Placental pericyte (primary cell): ENCODE measurements at places on chromosomes 1 and 21. TPM values are rescaled to one million over a fixed set of nuclear protein-coding genes. Genes with fewer than 3 reads are reported as not detected.

Gene EXO1
- total RNA-seq = 2.8 and 23.8 TPM in 2 replicates

Gene CFHR2
- not detected in 2 replicates for total RNA-seq

Gene KRTAP12-2
- total RNA-seq = not detected in 2 replicates

Gene LCE1B
- total RNA-seq = not detected in 2 replicates

Gene TCHHL1
- not detected in 2 replicates for total RNA-seq

Gene KRTAP11-1
- total RNA-seq = not detected in 2 replicates

Gene PTPRU
- 25.8 and 30.9 TPM in 2 replicates for total RNA-seq

Gene SLFNL1
- total RNA-seq = 0.14 and 0.44 TPM in 2 replicates

Gene OR2M4
- not detected in 2 replicates for total RNA-seq

Gene FCN3
- not detected in 2 replicates for total RNA-seq

Gene ATAD3C
- under 0.01 TPM in 1 of 2 replicates, not detected in the other for total RNA-seq

Gene BRDT
- 0.22 and 2.1 TPM in 2 replicates for total RNA-seq

Gene TTC34
- total RNA-seq = 0.22 and 0.29 TPM in 2 replicates

Gene TDRD5
- not detected in 2 replicates for total RNA-seq

Gene F5
- total RNA-seq = not detected in 2 replicates

Gene RGS4
- total RNA-seq = 2.4 and 538 TPM in 2 replicates

Gene RNU1-4
- total RNA-seq = under 0.01 TPM in 2 replicates

Gene GLMN
- 5.7 and 15.3 TPM in 2 replicates for total RNA-seq

Gene TMEM240
- total RNA-seq = 4.4 and 4.8 TPM in 2 replicates

Gene FAM151A
- not detected in 2 replicates for total RNA-seq

Gene C8A
- not detected in 2 replicates for total RNA-seq

Gene CXADR
- total RNA-seq = 3.1 and 5.6 TPM in 2 replicates

Gene IFI44L
- 1.3 and 3.0 TPM in 2 replicates for total RNA-seq

Gene FAM167B
- 0.88 and 1.0 TPM in 2 replicates for total RNA-seq

Gene FCER1G
- total RNA-seq = not detected in 2 replicates
